ENCODE measurements at places on chromosomes 3 and 15. TPM values are rescaled to one million over a fixed set of nuclear protein-coding genes. Genes with fewer than 3 reads are reported as not detected.

Gene DMXL2
- total RNA-seq = 11.1 TPM

DNA sequence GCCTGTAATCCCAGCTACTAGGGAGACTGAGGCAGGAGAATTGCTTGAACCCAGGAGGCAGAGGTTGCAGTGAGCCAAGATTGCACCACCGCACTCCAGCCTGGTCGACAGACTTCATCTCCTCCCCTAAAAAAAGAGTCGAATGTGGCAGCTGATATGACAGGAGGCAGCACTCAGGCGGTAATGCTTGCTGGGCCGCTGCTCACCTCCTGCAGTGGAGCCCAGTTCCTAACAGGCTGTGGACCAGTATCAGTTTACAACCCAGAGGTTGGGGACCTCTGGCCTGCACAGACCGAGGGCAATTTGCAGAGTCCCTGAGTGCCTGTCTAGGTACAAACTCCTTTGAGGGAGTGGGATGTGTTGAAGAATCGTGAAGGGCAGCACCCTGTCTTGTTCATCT, 136.2 kb downstream of the SMAD6 start:
- no peak for DNase-seq

- no peak for DNase-seq
These were observed 99.7 kb downstream of the RARB start for GRCh38 chr3:25527801-25528200.

DNA sequence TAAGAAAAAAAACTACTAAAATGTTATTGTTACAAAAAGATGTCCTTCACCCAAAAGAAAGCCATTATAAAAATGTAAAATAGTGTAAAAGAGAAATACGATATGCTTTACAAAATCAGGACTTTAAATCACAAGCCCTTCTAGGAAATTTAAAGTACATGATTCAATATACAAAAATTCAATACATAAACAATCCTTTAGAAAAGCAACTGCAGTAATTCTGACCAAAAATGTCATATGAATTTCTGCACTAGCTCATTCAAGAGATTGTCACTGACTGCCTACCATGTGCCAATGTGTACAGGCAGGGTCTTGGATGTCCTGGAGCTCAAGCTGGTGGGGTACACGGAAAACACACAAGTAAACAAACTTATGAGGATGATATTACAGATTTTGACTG, 2.5 kb downstream of the MORC1 start:
- DNase-seq = no peak

DNA sequence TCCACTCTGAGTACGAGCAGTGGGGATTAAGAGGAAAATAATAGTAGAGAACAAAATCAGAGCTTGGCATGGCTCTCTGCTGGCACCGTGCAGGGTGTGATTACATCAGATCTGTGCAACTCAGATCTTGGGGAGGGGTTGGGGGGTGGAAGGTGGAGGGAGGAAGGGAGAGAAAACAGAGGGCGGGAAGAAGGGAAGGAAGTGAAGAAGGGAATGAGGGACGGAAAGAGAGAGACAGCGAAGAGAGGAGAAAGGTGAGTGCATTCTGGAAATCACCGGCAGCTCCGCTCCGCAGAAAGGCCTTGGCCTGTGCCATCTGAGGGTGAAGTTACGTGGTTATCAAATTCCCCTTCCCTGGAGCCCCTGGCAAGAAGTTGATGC, 31.0 kb upstream of the ADAMTS17 start:
- no peak for DNase-seq

GRCh38 chr15:96893159-96893906, 562.8 kb downstream of the NR2F2 start:
- peak; percentile 13 for DNase-seq

All from PC-3 (cell line).